ENCODE measurements at places on chromosomes 16 and 17.
A peak's percentile ranks its signal among the peaks of the same experiment; 100 is the strongest.

DNA sequence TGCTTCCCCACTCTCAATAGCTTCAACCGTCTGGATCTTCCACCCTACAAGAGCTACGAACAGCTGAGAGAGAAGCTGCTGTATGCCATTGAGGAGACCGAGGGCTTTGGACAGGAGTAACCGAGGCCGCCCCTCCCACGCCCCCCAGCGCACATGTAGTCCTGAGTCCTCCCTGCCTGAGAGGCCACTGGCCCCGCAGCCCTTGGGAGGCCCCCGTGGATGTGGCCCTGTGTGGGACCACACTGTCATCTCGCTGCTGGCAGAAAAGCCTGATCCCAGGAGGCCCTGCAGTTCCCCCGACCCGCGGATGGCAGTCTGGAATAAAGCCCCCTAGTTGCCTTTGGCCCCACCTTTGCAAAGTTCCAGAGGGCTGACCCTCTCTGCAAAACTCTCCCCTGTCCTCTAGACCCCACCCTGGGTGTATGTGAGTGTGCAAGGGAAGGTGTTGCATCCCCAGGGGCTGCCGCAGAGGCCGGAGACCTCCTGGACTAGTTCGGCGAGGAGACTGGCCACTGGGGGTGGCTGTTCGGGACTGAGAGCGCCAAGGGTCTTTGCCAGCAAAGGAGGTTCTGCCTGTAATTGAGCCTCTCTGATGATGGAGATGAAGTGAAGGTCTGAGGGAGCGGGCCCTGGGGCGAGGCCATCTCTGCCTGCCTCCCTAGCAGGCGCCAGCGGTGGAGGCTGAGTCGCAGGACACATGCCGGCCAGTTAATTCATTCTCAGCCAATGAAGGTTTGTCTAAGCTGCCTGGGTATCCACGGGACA is 11.1 kb upstream of the CLEC18A start:
- DNase-seq, result no peak

GRCh38 chr17:81419886-81420768 is 24.9 kb downstream of the BAHCC1 start:
- no peak for DNase-seq

GRCh38 chr17:78357177-78357586 is 2.7 kb downstream of the SOCS3 start:
- no peak for DNase-seq

DNA sequence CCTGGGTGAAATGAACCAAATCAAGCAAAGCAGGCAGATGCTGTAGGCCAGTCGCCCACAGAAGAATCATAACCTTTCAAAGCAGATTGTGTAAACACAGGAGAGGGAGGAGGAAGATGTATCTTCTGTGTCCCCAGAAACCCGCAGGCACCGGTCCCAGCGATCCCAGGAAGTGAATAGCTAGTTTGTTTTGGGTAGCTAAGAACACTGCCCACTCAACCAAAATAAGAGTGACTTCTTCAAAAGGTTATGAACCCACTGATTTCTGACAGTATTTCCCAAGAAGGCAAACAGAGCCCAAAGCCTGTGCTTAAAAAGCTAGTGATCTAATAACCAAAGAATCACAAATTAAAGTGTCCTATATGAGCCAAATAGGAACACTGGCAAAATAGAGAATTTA is 67.8 kb downstream of the GRIN2A start:
- no peak for DNase-seq

DNA sequence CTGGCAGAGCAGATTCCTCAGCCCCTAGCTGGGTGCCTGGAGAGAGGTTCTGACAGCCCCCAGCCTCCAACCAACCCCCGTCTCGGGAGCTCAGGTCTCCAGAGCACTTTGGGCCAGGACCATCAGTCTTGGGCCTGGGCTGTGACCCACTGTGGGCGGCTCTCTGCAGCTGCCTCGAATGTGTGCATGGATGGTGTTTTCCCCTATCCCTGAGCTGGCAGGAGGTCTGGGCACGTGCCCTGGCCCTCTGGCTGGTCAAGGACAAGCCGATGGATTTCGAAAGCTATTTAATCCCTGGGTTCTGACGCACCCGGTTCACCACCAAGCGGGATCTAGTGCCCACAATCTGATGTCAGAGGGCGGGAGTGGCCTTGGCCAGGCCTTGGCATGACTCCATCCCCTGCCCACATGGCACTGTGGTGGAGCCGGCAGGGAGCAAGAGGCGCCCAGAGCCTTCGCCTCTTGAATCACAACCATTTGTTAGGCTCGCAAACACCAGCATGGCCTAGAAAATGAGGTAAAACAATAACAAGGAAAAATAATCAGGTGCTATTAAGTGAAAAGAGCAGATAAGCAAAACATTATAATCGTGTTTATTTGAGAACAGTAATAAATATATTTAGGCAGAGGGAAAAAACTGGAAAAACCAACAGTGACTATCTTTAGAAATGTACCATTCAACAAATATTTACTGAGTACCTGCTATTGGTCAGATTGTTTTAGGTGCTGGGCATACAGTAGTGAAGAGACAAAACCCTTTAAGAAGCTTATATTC is 69.3 kb upstream of the TOB1 start:
- no peak for DNase-seq

DNA sequence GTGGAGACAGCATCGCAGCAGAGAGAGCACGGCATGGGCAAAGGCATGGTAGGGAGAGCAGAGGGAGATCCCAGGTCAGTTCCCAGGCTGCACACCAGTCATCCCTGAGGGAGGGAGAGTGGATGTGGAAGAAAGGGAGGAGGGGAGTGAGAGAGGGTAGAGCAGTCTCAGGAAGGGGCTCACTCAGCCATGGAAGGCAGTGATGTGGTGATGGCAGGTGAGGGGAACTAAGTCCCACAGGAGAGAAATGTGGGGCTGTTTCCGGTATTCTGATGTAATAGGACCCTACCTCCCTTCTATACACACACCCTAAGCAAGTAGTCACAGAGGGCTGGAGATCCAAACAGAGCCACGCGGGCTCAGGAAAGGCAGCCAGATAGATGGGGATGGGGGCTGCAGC is 500.3 kb upstream of the CDH11 start:
- no peak for DNase-seq

GRCh38 chr17:35080536-35080935 is 17.0 kb upstream of the RFFL start:
- no peak for DNase-seq

- DNase-seq, result no peak
Observed at GRCh38 chr17:62818526-62818925, 10.4 kb upstream of the MARCHF10 start.

- DNase-seq, result no peak
Observed at GRCh38 chr16:28162326-28162877, 49.4 kb downstream of the XPO6 start.

DNA sequence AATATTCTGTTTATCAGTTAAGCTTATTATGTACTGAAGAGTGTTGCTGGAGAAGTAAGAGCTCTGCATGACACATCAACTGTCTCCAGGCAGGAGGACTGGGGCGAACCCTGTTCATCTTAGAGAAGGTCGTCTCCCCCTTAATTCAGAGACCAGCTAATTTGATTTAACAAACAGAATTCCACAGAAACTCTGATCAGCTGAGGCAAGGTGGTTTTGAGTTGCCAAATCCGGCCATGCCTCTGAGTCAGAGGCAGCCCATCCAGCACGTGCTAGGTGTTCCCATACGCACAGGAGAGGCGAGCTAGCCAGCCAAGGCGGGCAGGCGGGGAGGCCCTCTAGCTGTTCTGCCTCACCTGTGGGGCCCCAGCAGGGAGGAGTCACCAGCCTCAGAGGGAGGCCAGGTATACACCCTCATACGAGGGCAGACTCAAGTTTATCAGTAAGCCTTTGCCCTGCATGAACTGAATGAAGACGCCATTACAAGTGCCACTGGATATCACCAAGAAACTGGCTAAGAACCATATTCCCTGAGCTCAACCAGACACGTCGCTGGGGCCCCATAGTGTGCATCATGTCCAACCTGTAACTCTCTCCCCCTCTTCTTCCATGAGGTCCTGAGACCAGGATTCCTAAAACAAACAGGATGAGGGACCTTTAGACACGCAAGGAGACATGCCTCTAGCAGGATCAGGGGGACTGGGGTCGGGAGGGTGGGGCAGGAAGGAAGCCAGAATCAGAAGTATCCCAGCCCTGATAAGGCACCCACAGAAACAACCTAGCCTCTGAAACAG is 25.7 kb downstream of the STAT5A start:
- DNase-seq, result no peak

GRCh38 chr17:27809555-27809954 is 9.2 kb upstream of the NOS2 start:
- DNase-seq, result no peak

DNA sequence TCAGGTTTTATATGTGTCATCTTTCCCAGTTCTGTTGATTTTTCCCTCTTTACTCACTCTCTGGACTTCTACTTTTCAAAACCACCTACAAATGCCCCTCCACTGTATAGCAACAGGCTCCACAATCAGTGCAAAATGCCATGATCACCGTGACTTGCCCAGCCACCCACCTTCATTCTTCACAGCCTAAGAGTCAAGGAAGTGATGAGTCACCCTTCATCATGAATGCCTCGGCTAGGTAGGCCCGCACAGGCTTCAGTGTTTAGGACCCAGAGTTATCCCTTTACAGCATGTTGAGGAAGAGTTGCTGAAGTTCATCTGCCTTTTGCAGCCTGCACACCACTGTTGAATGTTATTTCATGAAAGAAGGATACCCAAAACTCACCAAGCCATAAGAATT is 158.6 kb downstream of the PMP22 start:
- DNase-seq, result no peak

DNA sequence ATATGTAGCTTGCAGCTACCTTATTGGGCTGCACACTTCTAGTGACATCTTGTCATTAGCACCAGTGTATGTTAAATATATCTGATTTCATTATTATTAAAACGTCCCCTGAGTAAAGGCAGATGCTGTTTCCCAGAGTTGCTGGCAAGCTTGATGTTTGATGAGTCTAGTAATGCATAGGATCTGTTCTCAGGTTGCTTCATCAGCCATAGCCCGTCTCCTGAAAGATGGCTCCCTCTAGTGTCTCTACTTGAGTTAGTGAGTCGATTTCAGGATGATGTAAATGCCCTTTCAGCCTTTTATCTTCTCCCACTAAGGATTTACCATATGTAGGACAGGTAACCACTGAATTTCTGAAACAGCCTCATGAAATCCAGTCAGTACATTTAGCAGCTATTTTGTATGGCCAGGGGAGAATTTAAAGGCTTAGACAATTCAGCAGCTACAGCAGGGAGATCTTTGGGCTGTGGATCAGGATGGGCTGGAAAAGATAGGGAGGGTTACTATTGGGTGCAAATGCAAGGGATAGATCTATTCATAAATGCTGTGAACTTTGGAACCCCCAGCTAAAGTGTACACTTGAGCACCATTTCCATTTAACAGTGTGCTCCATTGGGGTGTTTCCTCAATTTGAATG is 376.3 kb downstream of the CNTNAP4 start:
- no peak for DNase-seq

- DNase-seq, result no peak
Observed at GRCh38 chr16:79287424-79287917, 313.1 kb downstream of the MAF start.

- no peak for DNase-seq
Observed at GRCh38 chr17:69523244-69523861, 108.9 kb downstream of the MAP2K6 start.

- DNase-seq, result no peak
Observed at GRCh38 chr17:17763734-17764133, 73.1 kb downstream of the SREBF1 start.

DNA sequence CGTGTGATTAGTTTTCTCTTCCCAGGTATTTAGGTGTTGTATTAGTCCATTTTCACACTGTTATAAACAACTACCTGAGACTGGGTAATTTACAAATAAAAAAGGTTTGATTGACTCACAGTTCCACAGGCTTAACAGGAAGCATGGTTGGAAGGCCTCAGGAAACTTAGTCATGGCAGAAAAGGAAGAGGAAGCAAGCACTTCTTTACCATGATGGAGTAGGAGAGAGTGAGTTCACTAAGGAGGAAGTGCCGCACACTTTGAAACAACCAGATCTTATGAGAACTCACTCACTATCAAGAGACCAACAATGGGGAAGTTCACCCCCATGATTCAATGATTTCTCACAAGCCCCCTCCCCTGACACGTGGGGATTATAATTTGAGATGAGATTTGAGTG is 1343.7 kb upstream of the GOT2 start:
- no peak for DNase-seq

DNA sequence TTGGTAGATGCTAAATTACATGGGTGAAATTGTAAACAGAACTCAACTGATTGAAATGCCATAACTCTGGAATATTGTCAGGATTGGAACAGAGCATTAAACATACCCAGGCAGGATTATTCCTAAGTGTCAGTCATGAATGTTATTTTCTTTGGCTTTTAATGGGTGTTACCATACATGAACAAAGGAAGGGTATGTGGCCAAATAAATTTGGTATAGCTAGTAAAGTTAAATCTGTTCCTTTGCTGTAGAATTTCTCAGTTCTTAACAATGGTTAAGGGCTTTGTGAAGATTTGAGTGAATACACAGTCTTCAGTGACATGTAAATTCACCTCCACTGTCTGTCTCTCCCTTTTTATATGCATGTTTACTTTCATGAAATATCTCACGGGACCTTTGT is 679.5 kb upstream of the CDH8 start:
- DNase-seq, result no peak

GRCh38 chr17:19728084-19728495 is 11.7 kb upstream of the SLC47A2 start:
- no peak for DNase-seq

DNA sequence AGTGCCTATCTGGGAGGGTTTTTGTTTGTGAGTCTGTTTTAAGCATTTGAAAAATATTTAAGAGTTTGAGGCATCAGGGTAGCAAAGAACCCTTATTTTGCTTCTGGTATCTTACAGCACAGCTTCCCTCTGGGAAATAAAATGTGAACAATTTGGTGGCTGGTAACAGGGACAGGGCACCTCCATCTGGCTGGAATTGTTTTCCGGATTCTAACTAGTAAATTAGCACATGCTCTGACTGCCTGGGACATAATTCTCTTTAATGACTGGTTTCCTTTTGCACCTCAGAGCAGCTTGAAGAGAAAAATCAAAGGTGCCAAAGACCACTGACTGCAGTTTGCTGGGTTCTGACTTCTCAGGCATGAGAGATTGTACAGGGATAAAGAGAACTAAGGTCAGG is 469.1 kb downstream of the GRIN2A start:
- no peak for DNase-seq

- DNase-seq, result peak; percentile 44
Observed at GRCh38 chr17:80892019-80892855, 99.4 kb upstream of the CHMP6 start.

GRCh38 chr16:79009896-79010295 is 590.6 kb downstream of the MAF start:
- no peak for DNase-seq
